HepG2 (cell line): ENCODE measurements at places on chromosomes 4 and X.
A peak's percentile ranks its signal among the peaks of the same experiment; 100 is the strongest.

DNA sequence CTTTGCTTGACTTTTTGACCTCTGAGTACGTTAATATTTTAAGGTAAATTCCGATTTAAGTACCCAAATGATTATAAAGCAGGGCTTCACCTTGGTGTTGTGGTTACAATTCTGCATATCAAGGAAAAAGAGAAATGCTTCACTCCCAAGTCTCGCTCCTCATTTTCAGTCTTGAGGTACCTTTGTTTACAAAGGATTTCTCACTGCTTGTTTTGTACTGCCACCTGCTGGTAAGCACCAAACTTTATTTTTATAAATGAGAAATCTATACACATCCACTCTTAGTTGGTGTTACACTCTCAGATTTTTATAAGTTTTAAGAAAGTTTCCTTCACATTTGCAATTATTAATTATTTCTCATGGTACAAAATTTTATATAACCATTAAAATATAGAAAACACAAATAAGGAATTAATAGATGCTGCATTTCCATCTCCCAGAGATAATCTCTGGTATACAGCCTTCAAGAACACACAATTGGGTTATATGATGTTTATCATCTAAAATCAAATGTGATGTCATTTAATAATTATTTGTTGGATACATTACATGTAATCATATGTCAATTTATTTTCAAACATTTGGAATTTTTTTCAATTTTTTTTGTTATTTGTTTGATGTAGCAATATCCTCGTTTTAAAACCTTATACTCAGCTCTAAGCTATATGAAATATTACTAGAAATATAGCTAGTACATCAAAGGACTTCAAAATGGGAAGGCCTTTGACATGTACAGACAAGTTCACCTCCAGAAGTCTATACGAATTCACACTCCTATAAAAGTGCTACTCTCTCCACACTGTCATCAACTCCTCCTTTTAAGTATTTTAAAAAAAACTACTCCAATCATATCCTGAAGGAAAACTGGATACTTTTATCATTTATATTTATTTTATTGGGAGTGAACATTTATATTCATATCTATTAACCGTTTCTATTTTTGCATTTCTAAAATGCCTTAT is 179.9 kb downstream of the KCNIP4 start:
- peak; percentile 28 for DNase-seq
- H3K4me1 ChIP-seq = no peaks in the 10 kb centered on the region
- H3K27ac ChIP-seq = no peak overlapping the region
- H3K36me3 ChIP-seq = no peaks in the 10 kb centered on the region

DNA sequence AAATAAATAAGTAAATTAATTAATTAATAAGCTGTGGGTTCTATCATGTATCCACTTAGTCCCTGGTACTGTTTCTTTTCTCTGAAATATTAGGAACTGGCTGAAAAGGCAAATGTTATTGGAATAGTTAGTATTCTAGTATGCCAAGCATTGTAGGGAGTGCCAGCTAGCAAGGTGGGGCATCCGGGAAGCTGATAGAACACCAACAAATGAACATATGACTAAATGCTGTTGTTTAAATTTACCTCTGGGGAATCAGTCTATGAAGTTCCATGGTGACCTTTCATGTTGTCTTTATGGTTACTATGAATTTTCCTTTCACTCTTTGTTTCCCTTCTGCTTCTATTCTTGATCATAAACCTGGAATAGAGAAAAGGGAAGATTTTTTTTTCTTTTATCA is 32.7 kb downstream of the NUDT6 start:
- no peaks in the 10 kb centered on the region for H3K4me1 ChIP-seq
- H3K4me3 ChIP-seq = no peak overlapping the region
- H3K27ac ChIP-seq = no peak overlapping the region
- H3K36me3 ChIP-seq = 0 out of 3 replicates have a peak, but pooled peaks cover 7% of the 10 kb centered on the region

DNA sequence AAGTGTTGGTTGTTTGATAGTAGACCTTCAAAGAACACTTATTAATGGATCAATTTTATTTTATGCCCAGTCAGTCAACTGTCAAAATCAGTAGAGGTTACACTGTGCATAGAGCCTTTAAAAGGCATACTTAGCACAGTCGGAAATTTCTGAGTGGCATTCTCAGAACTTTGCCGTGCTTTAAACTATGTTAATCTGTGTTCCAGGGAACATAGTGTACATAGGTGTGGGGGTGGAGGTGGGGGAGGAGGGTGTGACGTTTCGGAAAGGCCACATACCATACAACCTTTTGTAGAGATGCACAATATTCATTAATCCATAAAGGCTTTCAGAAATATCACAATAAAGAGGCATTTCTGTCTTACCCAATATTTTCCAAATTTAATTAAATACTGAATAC is 75.8 kb downstream of the RS1 start:
- peaks cover 2% of the 10 kb centered on the region; the same call in 1 of the 2 replicates for H3K4me1 ChIP-seq
- H3K36me3 ChIP-seq = peaks cover 12% of the 10 kb centered on the region; the same call in 1 of the 3 replicates
- H3K27me3 ChIP-seq = no peaks in the 10 kb centered on the region
- no peak overlapping the region for H3K27ac ChIP-seq

DNA sequence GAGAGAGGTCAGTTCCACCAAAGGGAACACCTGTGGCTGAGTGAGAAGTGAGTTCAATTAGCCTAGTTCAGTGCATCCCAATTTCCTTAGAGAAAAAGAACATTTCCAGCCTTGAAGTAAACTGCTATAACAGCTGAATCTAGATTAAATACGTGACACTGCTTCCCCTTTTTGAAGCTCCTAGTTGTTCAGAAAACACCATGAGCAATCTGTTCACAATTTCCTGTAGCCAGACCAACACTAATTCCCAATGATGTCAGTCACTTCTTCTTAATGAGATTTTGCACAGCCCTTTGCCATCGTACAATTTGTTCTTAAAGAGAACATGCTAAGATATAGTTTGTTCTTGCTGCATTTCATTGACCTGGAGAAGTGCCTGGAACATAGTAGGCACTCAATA is 144.6 kb upstream of the EDNRA start:
- no peak overlapping the region for H3K4me3 ChIP-seq
- H3K4me1 ChIP-seq = no peaks in the 10 kb centered on the region
- no peaks in the 10 kb centered on the region for H3K27me3 ChIP-seq
- no peak for DNase-seq

DNA sequence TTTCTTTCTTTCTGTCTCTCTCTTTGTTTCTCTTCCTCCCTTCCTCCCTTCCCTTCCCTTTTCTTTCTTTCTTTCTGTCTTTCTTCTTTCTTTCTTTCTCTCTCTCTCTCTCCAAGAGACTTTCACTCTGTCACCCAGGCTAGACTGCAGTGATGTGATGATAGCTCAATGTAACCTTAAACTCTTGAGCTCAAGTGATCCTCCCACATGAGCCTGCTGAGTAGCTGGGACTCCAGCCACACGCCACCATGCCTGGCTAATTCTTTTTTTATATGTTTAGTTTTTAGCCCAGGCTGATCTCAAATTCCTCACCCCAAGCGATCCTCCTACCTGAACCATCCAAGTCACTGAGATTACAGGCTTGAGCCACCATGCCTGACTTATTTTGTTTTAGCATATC is 64.3 kb upstream of the EMCN start:
- H3K4me1 ChIP-seq = no peaks in the 10 kb centered on the region
- no peak overlapping the region for H3K4me3 ChIP-seq
- DNase-seq = no peak
- H3K27me3 ChIP-seq = no peaks in the 10 kb centered on the region
- H3K36me3 ChIP-seq = no peaks in the 10 kb centered on the region

DNA sequence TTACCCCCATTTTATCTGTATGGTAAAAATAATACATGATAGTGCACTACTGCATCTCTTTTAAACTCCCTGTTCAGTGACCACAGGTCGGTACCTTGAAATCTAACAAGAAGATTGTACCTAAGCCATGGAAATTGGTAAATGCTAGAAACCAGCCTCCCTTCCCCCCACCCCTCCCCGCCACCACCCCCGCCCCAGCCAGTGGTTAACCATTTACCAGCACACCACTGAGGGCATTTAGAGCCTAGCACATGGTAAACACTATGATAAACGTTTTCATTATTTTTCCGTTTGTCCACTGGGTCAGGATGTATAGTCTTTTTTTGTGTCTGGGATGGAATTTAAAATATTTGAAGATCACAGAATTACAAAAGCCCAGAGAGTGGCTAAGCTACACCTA is 703 bp upstream of the FTSJ1 start:
- H3K4me3 ChIP-seq = peak overlapping the region; percentile 78
- no peaks in the 10 kb centered on the region for H3K36me3 ChIP-seq
- H3K4me1 ChIP-seq = peaks cover 53% of the 10 kb centered on the region

DNA sequence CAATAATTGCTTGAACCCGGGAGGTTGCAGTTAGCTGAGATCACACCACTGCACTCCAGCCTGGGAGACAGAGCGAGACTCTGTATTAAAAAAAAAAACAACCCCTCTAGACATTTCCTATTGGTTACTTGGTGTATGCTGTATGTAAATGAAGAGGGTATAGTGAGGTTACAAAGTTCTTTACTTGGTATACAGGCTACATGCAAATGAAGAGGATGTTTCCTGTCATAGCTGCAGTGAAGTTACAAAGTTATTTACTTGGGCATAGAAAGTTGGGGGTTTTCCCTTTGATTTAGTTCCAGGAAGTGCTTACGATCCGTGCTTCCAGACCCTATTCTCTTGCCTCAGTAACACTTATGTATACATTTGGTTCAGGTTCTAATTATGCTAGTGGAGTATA is 38.4 kb upstream of the CLNK start:
- H3K27ac ChIP-seq = no peak overlapping the region
- H3K4me1 ChIP-seq = no peaks in the 10 kb centered on the region
- no peak overlapping the region for H3K4me3 ChIP-seq
- no peaks in the 10 kb centered on the region for H3K36me3 ChIP-seq
- peaks cover 4% of the 10 kb centered on the region; the same call in 1 of the 3 replicates for H3K27me3 ChIP-seq
- DNase-seq = no peak

GRCh38 chr4:76716020-76716419 is 181.9 kb downstream of the SOWAHB start:
- H3K27me3 ChIP-seq = no peaks in the 10 kb centered on the region
- no peaks in the 10 kb centered on the region for H3K36me3 ChIP-seq
- no peak overlapping the region for H3K4me3 ChIP-seq
- no peaks in the 10 kb centered on the region for H3K4me1 ChIP-seq
- H3K27ac ChIP-seq = no peak overlapping the region

- no peaks in the 10 kb centered on the region for H3K27me3 ChIP-seq
- H3K36me3 ChIP-seq = no peaks in the 10 kb centered on the region
- DNase-seq = no peak
- no peaks in the 10 kb centered on the region for H3K4me1 ChIP-seq
- H3K4me3 ChIP-seq = no peak overlapping the region
- H3K27ac ChIP-seq = no peak overlapping the region
Measured at GRCh38 chr4:177579649-177580048, 137.4 kb upstream of the AGA start.

GRCh38 chr4:185304541-185304940 is 91.2 kb downstream of the LRP2BP start:
- no peak overlapping the region for H3K4me3 ChIP-seq
- no peak overlapping the region for H3K27ac ChIP-seq
- no peaks in the 10 kb centered on the region for H3K4me1 ChIP-seq
- no peak for DNase-seq
- peaks cover 6% of the 10 kb centered on the region; the same call in 1 of the 2 replicates for H3K36me3 ChIP-seq
- H3K27me3 ChIP-seq = no peaks in the 10 kb centered on the region

GRCh38 chr4:167717495-167717894 is 374.8 kb upstream of the ANXA10 start:
- no peaks in the 10 kb centered on the region; the same call in 1 of the 2 replicates for H3K36me3 ChIP-seq
- no peaks in the 10 kb centered on the region for H3K27me3 ChIP-seq
- no peak overlapping the region for H3K27ac ChIP-seq
- no peaks in the 10 kb centered on the region for H3K4me1 ChIP-seq
- no peak overlapping the region for H3K4me3 ChIP-seq

DNA sequence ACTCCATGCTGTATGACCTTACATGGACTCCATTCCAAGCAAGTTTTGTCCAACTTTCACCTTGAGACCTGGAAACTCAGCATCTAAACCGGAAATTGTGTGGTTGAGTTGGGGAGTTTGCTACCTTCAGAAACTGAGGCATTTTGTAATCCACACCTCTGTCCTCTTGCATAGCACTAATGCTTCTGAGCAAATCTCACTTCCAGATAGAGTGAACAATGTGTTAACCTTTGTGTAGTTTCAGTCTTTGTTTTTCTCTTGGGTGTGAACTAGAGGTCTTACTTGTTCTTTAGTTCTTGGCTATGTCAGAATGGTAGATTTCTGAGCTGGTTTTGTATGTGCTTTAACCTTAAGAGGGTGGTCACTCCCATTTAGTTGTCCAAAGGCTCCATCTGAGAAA is 48.1 kb upstream of the TCEAL2 start:
- no peaks in the 10 kb centered on the region for H3K27me3 ChIP-seq
- no peaks in the 10 kb centered on the region for H3K4me1 ChIP-seq
- no peaks in the 10 kb centered on the region for H3K36me3 ChIP-seq
- H3K27ac ChIP-seq = no peak overlapping the region

DNA sequence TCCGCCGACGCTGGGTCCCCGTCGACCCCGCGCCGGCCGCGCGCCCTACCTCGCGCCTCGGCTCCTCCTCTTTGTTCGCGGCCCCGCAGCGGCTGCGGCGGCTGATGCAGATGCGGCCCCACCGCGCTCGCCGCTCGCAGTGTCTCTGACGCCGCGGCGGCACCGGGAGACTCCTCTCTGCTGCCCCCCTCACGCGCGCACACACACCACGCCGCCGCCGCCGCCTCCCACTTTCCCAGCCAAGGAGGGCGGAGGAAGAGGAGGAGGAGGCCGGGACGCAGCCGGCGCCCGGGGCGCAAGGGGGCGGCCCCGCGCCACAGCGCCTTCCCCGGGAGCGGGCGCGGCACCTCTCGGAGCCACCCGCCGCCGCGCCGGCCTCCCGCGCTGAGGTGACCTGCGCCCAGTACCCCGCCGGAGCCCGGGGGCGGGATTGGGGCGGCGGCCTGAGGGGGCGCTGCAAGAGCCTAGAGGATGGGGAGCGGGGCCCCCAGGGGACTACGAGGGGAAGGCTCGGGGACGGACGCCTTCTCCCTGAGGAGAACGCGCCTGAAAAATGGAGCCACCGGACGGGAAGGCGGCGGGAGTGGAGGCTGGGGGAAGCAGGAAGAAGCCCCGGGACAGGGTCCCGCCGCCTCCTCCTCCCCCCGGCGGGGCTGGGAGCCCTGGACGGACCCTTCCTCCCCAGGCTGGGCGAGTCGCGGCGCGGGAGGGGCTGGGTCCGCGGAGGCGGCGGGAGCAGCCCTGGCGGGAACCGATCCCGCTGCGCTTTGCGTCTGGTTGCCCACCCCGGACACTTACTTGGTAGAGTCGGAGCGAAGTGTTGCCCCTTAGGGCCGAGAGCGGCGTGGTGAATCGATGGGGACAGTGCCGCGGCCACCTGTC is at the start of gene SH3RF1:
TSS of gene SH3RF1 (minus strand) at position 147 of the 882 bp plus-strand sequence. CDS start 1,744 bp downstream, outside the sequence.
- no peaks in the 10 kb centered on the region for H3K36me3 ChIP-seq
- H3K27me3 ChIP-seq = peaks cover 4% of the 10 kb centered on the region; the same call in 1 of the 3 replicates
- H3K4me1 ChIP-seq = peaks cover 49% of the 10 kb centered on the region
- H3K27ac ChIP-seq = peak within 1 kb of the TSS; percentile 55
- peak; percentile 38 for DNase-seq

- H3K36me3 ChIP-seq = no peaks in the 10 kb centered on the region
- DNase-seq = no peak
- no peak within 1 kb of the TSS for H3K27ac ChIP-seq
- no peaks in the 10 kb centered on the region for H3K4me1 ChIP-seq
- no peaks in the 10 kb centered on the region for H3K27me3 ChIP-seq
Measured at GRCh38 chrX:37779857-37780256, at the start of gene CYBB. Gene CYBB (plus strand): TSS chrX:37780059. CDS start chrX:37780078, 19 bp downstream.

GRCh38 chr4:30962939-30963338 is 242.8 kb downstream of the PCDH7 start:
- H3K27me3 ChIP-seq = no peaks in the 10 kb centered on the region
- no peak overlapping the region for H3K27ac ChIP-seq
- no peaks in the 10 kb centered on the region for H3K36me3 ChIP-seq
- H3K4me1 ChIP-seq = no peaks in the 10 kb centered on the region
